ENCODE measurements at places on chromosomes 7 and 10.
A peak's percentile ranks its signal among the peaks of the same experiment; 100 is the strongest.

GRCh38 chr10:112952282-112953173 lies 2.5 kb downstream of the TCF7L2 start:
- DNase-seq: peak; percentile 33

- DNase-seq: no peak
These were observed 205.3 kb downstream of the TAX1BP1 start for GRCh38 chr7:27945058-27945795.

DNA sequence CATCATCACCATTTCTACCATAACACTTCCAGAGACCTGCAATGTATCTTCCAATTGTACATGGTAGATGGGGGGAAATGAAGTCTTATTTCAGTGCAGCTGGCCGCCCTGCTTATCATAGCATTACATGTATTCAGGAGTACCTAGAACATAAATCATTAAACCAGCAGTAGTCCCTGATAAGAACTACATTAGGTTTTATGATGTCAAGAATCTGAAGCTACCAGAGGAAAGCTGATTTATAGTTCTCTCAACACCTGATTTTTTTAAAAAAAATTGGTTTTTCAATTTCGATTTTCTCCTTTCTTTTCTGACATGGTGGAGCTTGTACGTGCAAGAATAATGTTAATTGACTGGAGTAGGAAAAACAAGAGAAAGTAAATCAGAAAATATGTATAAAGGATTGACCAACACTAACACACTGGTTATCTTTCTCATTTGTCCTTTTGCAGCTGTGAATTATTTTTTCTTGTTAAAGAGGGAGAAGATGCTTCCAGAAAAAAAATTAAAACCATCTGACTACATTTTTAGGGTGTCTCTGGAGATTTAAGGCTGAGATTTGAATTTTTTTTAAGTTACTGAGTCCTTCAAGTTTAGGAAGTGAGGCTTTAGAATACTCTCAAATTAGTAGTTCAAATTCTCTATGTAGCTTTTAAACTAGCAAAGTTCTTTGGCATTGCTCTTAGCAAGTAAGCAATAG lies 59.1 kb downstream of the CSTF2T start:
- no peak for DNase-seq

DNA sequence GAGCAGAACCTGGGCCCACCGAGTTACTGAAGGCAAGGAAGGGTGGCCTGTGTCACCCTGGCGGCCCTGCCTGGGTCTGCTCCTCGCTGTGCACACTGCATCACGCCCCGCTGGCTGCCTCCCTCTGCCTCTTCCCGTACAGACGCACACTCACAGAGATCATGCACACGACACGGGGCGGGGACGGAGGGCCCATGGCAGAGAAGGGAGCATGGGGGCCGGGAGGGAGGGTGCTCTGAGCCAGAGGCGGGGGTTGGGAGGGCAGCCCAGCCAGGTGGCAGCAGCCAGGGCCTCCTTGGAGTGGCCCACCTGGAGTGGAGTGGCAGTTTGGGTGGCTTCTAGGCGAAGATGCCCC lies 16.6 kb downstream of the BUD23 start:
- DNase-seq: no peak

DNA sequence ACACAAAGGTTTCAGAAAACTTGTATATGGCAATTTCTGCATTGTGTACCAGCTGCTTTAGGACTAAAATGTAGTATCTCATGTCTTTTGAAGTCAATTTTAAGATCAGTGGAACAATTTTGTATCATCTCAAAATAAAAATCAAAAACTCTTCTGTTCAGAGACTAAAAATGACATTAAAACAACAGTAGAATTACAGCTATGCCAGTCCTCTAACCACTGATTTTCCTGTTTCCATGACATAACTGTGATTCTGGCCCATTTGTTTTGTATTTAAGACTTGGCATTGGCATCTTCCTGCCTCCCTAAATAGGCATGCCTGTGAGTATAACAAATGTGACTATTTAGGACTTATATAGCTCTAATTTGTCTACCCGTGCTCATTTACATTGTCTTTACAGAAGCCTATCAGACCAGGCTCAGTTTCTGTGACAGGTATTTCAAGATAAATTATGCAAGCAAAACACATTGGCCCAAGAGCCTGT lies 29.1 kb upstream of the VPS41 start:
- no peak for DNase-seq

- DNase-seq: peak; percentile 83
These were observed 5.4 kb upstream of the ZFYVE27 start for GRCh38 chr10:97731346-97732051.

DNA sequence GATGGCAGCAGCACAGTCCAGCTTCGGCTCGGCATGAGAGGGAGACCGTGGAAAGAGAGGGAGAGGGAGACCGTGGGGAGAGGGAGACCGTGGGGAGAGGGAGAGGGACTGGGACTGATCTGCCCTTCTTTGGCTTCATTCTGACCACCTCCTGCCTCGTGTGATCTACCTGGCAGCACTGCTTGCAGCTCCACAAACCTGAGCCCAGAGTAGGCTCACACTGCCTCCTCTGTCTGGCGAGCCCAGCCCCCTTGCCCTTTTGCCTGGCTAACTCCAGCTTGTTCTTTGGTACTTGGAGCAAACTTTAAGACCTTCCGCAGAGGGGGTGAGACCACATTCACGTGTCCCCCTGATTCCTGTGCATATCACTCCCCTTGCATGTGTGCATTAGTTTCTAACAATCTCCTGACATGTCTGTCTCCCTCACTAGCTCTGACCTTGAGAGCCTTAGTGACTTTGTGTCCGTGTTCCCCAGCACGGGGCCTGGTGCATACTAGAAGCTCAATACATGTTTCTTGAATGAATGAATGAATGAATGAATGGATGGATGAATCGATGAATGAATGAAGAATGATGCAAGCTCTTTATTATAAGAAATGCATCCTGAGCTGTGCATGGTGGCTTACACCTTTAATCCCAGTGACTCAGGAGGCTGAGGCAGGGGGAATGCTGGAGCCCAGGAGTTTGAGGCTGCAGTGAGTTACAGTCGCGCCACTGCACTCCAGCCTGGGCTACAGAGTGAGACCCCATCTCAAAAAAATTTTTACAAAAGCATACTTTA lies 31.2 kb downstream of the UBTD1 start:
- DNase-seq: no peak

GRCh38 chr7:132317701-132318351 lies 258.4 kb downstream of the PLXNA4 start:
- no peak for DNase-seq

DNA sequence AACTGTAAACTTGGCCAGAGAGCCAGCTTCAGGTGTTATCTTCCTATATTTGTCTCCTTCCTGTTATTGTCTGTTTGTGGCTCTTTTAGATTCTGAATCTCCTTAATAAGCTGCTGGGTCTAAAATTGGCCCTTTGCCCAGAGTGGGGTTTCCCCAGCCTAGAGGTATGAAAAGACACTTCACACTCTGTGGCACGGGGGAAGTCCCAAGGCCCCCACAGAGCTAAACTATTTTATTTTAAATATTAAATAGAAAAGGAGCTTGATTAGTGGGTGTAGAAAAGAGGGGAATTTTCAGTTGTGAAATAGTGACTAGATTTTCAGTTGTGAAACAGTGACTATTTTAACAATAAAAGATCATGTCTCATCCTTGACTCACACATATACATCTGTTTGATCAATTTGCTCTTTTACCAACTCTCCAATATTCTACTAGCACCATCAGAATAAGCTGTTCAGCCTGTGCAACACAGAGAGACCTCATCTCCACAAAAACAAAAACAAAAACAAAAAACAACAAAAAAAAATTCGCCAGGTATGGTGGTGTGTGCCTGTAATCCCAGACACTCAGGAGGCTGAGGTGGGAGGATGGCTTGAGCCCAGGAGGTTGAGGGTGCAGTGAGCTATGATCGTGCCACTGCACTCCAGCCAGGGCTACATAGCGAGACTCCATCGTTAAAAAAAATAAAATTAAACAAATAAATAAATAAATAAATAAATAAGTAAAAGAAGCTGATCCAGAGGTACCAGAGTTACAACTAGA lies 24.9 kb upstream of the ADO start:
- no peak for DNase-seq

DNA sequence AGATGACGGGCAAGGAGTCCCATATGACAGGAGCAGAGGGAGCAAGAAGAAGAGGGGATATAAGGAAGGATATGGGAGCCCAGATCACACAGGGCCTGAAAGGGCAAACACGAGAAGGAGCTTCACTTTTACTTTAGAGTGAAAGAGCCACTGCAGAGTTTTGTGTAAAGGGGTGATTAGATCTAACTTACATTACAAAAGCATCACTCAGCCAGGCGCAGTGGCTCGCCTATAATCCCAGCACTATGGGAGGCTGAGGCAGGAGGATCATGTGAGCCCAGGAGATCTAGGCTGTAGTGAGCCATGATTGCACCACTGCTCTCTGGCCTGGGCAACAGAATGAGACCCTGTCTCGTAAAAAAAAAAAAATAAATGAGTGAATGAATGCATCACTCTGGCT lies 91.1 kb downstream of the MPP7 start:
- DNase-seq: no peak

GRCh38 chr7:378551-379455 lies 88.8 kb downstream of the FOXL3 start:
- DNase-seq: peak; percentile 11

DNA sequence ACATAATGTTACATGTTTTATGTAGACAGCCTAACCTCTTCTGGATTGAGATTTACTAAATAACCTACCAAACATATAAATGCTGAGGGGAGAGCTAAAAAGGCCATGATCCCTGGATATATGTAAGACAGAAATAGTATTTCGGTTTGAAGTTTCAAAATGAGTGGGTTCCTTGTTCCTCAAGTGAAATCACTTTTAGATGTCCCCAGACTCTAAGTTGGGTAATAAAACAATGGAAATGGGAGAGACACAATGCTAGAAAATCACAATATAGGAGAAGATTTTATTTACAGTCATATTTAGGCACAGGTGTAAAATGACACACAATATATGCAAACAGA lies 56.5 kb downstream of the SHTN1 start:
- DNase-seq: no peak

- DNase-seq: no peak
These were observed 313.0 kb downstream of the WDR37 start for GRCh38 chr10:1369197-1369596.

- no peak for DNase-seq
These were observed 70.6 kb downstream of the CNNM2 start for GRCh38 chr10:102988404-102989314.

GRCh38 chr7:47320296-47320695 lies 261.6 kb downstream of the TNS3 start:
- DNase-seq: no peak

- no peak for DNase-seq
These were observed 26.6 kb upstream of the PURB start for GRCh38 chr7:44911911-44912310.

- DNase-seq: peak; percentile 98
These were observed 125.9 kb upstream of the PPIF start for GRCh38 chr10:79221110-79222051.

DNA sequence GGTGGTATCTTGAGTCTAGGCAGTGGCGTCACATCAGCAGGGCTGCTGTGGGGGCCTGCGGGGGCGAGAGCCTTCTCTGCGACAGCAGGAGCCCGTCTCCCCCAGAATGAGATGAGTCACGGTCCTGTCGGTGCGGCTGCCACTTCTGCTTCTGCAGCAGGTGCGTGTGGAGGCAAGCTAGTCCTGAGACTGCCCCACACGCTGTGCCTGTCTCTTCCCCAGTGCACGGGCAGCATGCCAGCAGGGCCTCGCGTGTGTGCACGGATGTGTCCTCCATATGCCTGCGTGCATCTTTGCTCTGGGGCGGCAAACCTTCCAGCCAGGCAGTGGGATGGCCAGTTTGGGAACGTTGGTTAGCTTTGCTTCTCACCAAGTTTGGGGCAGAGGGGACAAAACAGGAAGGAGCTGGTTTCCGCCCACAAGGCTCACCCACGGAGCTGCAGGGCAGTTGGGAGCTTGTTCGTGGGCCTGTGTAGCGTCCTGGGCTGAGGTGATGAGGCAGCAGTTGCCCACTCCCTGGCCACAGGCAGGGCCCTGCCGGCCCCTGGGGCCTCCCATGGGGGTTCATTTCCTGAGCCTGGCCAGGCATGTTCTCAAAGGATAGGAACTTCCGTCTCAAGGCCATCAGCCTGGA lies 60.8 kb upstream of the PPIF start:
- peak; percentile 68 for DNase-seq

DNA sequence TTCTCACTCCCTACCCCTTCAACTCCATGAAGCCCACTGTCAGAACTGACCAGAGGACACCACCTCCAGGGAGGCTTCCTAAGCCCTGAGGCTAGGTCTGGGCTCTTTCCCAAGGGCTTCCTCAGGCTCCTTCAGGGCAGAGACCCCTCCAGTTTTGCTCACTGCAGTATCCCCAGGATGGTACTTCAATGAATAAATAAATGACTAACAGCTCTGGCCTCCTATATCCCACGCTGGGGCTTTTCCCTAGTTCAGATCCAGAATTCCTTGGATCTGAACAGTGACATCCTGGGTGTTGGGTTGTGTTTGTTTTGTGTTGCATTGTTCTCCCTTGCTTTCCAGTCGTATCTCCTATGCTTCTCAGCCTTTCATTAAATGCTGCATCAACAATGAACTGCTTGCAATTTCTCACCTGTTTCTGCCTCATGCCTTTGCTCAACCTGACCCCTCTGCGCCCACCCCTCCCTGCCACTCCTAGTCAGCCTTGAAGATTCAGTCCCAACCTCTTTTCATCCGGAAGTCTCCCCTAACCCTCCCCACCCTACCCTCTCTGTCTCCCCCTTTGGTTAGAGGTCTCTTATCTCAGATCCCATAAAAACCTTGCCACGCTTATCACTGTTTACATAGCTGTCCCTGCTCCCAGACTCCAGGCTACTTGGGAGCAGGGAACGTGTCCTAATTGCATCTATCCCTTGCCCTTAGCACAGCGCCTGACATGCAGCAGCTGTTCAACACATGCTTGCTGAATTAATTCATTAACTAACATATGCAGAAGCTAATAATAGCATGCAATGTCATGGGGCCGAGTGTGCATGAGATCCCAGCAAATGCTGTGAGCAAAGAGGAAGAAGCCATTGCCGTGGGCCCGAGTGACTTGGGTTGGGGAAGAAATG lies 41.7 kb downstream of the PPP1R3C start:
- peak; percentile 66 for DNase-seq

DNA sequence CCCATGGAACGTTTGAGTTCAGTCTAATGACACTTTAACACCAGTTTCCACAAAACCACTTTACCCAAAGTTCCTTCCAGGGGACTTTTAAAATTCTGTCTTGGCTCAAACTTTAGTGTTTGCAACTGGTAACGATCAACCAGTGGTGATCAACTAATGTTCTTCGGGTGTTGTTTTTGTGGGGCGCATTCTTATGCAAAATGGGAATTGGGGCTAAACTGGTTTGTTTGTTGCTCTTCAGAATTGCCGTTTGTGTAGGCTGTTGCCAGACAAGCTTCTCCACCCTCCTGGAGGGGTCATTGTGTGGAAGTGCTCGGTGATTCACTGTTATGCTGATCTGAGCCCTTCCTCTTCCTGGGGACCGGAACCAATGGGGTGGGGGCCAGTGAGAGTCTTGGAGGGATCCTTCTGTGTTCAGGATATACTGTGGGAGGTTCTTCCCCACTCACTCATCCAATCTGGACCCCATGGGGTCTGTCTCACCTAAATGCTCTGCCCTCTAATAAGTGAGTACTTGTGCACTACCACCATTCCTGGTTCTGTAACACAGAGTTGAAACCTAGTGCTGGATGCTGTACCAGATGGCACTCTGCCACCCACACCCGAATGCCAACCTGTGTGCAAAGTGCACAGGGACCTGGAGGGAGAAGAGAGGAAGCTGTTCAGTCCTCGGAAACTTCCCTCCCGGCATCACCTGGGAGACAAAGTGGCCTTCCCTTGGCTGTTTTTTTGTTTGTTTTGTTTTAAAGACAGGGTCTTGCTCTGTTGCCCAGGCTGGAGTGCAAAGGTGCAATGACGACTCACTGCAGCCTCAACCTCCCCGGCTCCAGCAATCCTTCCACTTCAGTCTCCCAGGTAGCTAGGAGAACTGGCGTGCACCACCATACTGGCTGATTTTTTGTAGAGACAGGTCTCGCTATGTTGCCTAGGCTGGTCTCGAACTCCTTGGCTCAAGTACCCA lies 2.1 kb downstream of the NFE2L3 start:
- no peak for DNase-seq
